Fibroblast of lung (primary cell): ENCODE measurements at places on chromosomes 2 and 18. TPM values are rescaled to one million over a fixed set of nuclear protein-coding genes. Genes with fewer than 3 reads are reported as not detected.

FN1 gene
- 3,444 and 5,906 TPM in 2 replicates for total RNA-seq

ABHD1 gene
- 0.17 and 0.26 TPM in 2 replicates for total RNA-seq

KCNIP3 gene
- total RNA-seq = 1.5 and 1.7 TPM in 2 replicates

FAHD2B gene
- total RNA-seq = 7.3 and 8.7 TPM in 2 replicates

NCL gene
- total RNA-seq = 97.6 and 113 TPM in 2 replicates

NR4A2 gene
- total RNA-seq = 0.17 and 0.26 TPM in 2 replicates

ASB18 gene
- total RNA-seq = not detected in 2 replicates

ANKRD23 gene
- total RNA-seq = 1.0 and 1.3 TPM in 2 replicates

TTC31 gene
- total RNA-seq = 7.7 and 10.7 TPM in 2 replicates

C2orf81 gene
- total RNA-seq = 0.77 and 1.5 TPM in 2 replicates

CD226 gene
- 0.33 and 0.51 TPM in 2 replicates for total RNA-seq

VAMP5 gene
- total RNA-seq = 45.5 and 69.5 TPM in 2 replicates

CHMP1B gene
- total RNA-seq = 45.7 and 49.7 TPM in 2 replicates

UNC50 gene
- total RNA-seq = 54.2 and 64.1 TPM in 2 replicates

NOL4 gene
- total RNA-seq = not detected in 2 replicates

SLC16A14 gene
- total RNA-seq = 1.5 and 5.6 TPM in 2 replicates

ARHGAP15 gene
- total RNA-seq = under 0.01 TPM in 1 of 2 replicates, not detected in the other

TBR1 gene
- total RNA-seq = not detected in 2 replicates

SCG2 gene
- total RNA-seq = 0.66 and 2.1 TPM in 2 replicates

MAP3K19 gene
- not detected in 2 replicates for total RNA-seq

NEU2 gene
- not detected in 2 replicates for total RNA-seq

ZC3H6 gene
- 4.4 and 6.6 TPM in 2 replicates for total RNA-seq

NEMP2 gene
- total RNA-seq = 6.3 and 6.4 TPM in 2 replicates

ALPI gene
- total RNA-seq = not detected in 2 replicates

EFR3B gene
- 0.50 and 0.51 TPM in 2 replicates for total RNA-seq

DCDC2C gene
- total RNA-seq = not detected in 2 replicates

PDCD1 gene
- not detected in 2 replicates for total RNA-seq

RESP18 gene
- total RNA-seq = not detected in 2 replicates

DIS3L2 gene
- 12.3 and 15.2 TPM in 2 replicates for total RNA-seq

ZNG1B gene
- total RNA-seq = 29.0 and 36.8 TPM in 2 replicates

C2orf72 gene
- 0.33 TPM in 1 of 2 replicates, not detected in the other for total RNA-seq

FLACC1 gene
- total RNA-seq = 1.0 and 1.3 TPM in 2 replicates

KCNF1 gene
- total RNA-seq = 0.51 and 2.6 TPM in 2 replicates

RELCH gene
- total RNA-seq = 22.1 and 34.5 TPM in 2 replicates

TSPYL6 gene
- total RNA-seq = not detected in 2 replicates

SCN1A gene
- under 0.01 and 0.50 TPM in 2 replicates for total RNA-seq

C2orf78 gene
- total RNA-seq = not detected in 2 replicates

UGT1A3 gene
- total RNA-seq = not detected in 2 replicates

WDR33 gene
- 20.8 and 27.2 TPM in 2 replicates for total RNA-seq

OSBPL6 gene
- 2.1 and 5.3 TPM in 2 replicates for total RNA-seq

CNGA3 gene
- total RNA-seq = under 0.01 TPM in 2 replicates

CYTIP gene
- not detected in 2 replicates for total RNA-seq

MEX3C gene
- 33.6 and 39.8 TPM in 2 replicates for total RNA-seq

KCNG2 gene
- total RNA-seq = 6.4 and 10.1 TPM in 2 replicates

GKN2 gene
- total RNA-seq = not detected in 2 replicates

CNRIP1 gene
- 34.7 and 39.8 TPM in 2 replicates for total RNA-seq

IL1RL1 gene
- total RNA-seq = 0.50 and 4.6 TPM in 2 replicates

TANK gene
- 104 and 113 TPM in 2 replicates for total RNA-seq

MTHFD2 gene
- total RNA-seq = 325 and 334 TPM in 2 replicates

RND3 gene
- total RNA-seq = 559 and 1,405 TPM in 2 replicates

AQP12A gene
- total RNA-seq = not detected in 2 replicates

SLC4A5 gene
- total RNA-seq = under 0.01 and 0.17 TPM in 2 replicates

SH3RF3 gene
- 6.7 and 10.1 TPM in 2 replicates for total RNA-seq

LRRC30 gene
- total RNA-seq = not detected in 2 replicates

ICA1L gene
- total RNA-seq = 3.1 and 4.6 TPM in 2 replicates

FSHR gene
- under 0.01 TPM in 1 of 2 replicates, not detected in the other for total RNA-seq

PAX8 gene
- total RNA-seq = 0.50 and 0.51 TPM in 2 replicates

NT5C1B gene
- total RNA-seq = not detected in 2 replicates

TXNDC2 gene
- total RNA-seq = not detected in 2 replicates

ALS2 gene
- 24.4 and 30.9 TPM in 2 replicates for total RNA-seq
